Thymus (tissue), 14 donors: ENCODE measurements at places on chromosomes 7 and 10. TPM values are rescaled to one million over a fixed set of nuclear protein-coding genes. Genes with fewer than 3 reads are reported as not detected.

Gene SPDYE6
- total RNA-seq: not detected

Gene CHST3
- 5.9 TPM for total RNA-seq

Gene MACROH2A2
- total RNA-seq: 10.7 TPM

Gene CFTR
- 0.28 TPM for total RNA-seq

Gene MYO3A
- total RNA-seq: 3.0 TPM

Gene DNA2
- 21.5 TPM for total RNA-seq

Gene TRPV5
- 0.05 TPM for total RNA-seq

Gene STAG3
- 59.1 TPM for total RNA-seq

Gene MCMBP
- total RNA-seq: 53.2 TPM

Gene TAS2R3
- 0.52 TPM for total RNA-seq

Gene CTAGE15
- total RNA-seq: 0.24 TPM

Gene OR6B1
- total RNA-seq: not detected

Gene LEP
- total RNA-seq: 0.05 TPM

Gene SLC13A4
- 0.05 TPM for total RNA-seq

Gene GPR141
- total RNA-seq: 5.1 TPM

Gene NRCAM
- total RNA-seq: 4.7 TPM

Gene NKX1-2
- 0.05 TPM for total RNA-seq

Gene RAB18
- total RNA-seq: 64.8 TPM

Gene SPAM1
- not detected for total RNA-seq

- DNase-seq: no peak
- no peak overlapping the region for H3K27ac ChIP-seq
- H3K27me3 ChIP-seq: no peaks in the 10 kb centered on the region
- H3K36me3 ChIP-seq: no peaks in the 10 kb centered on the region
- no peak overlapping the region for H3K4me3 ChIP-seq
Observed at GRCh38 chr7:158395780-158396278, 191.8 kb downstream of the PTPRN2 start.

- H3K27ac ChIP-seq: no peak overlapping the region
- no peak for DNase-seq
- H3K4me3 ChIP-seq: no peak overlapping the region
- no peaks in the 10 kb centered on the region for H3K4me1 ChIP-seq
- H3K36me3 ChIP-seq: no peaks in the 10 kb centered on the region
- H3K27me3 ChIP-seq: no peaks in the 10 kb centered on the region
Observed at GRCh38 chr7:23912065-23912464, 202.0 kb downstream of the STK31 start.

- DNase-seq: no peak
- peak overlapping the region; percentile 90 for H3K27ac ChIP-seq
- H3K27me3 ChIP-seq: no peaks in the 10 kb centered on the region
Observed at GRCh38 chr10:6162589-6163356, 40.0 kb upstream of the PFKFB3 start.

- no peaks in the 10 kb centered on the region for H3K27me3 ChIP-seq
- no peak overlapping the region for H3K4me3 ChIP-seq
- H3K4me1 ChIP-seq: no peaks in the 10 kb centered on the region
- H3K36me3 ChIP-seq: peaks cover 9% of the 10 kb centered on the region
- no peak for DNase-seq
- H3K27ac ChIP-seq: no peak overlapping the region
Observed at GRCh38 chr7:3028071-3028757, 15.5 kb downstream of the CARD11 start.

DNA sequence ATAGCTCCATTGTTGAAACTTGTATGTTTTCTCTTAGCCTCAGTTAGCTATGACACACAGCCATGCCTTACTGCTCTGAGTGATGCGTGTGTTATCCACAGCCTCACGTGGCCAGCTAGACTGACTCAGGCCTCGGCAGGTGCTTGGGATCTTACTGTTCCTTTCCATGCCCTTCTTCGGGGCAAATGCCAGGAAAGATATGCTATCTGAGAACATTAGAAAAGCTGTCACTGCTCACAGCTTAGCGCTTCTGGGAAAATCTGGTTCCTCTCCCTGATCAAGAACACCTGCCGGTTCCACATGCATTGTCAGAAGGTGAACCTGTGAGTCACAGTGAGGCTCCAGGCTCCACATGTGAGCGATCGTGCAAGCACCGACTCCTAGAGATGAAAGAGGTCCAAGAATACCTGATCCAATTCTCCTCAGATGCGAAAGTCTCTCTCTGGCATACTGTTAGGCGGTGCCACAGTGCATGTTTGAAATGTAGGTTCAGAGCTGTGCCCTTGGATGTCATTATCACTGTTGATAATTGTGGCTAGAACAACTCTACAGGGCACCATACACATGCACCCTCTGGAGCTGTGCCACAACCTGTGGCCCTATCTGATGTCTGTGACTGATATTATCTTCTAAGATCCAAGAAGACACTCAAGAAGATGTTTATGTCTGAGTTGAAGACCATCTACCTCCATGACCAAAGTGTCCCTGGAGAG is 247.8 kb upstream of the IGFBP3 start:
- no peaks in the 10 kb centered on the region for H3K36me3 ChIP-seq
- H3K4me3 ChIP-seq: no peak overlapping the region
- DNase-seq: no peak
- H3K4me1 ChIP-seq: no peaks in the 10 kb centered on the region
- H3K27me3 ChIP-seq: no peaks in the 10 kb centered on the region

DNA sequence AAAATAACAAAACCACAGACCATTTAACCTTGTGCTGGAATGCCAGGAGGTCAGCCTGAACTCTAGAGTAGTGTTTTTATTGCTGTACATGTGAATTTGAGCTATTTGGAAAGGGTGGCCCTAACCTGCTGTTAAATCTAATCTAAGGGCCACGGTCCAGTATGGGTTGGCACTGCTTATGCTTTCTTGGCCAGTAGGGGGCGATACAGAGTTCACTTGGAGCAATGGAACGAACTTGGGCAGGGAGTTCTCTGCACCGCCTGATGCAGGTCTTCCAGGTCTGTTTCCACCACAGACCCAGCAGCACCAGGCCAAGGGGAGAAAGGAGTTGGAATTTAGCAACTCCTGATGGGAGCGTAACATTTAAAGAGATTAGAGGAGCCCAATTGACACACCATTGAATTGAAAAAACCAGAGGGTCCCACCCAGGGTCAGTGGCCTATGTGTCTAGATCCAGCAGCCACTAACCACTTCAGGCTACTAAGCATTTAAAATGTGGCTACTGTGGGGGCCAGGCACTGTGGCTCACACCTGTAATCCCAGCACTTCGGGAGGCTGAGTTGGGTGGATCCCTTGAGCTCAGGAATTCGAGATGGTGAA is 75.7 kb upstream of the EFCAB10 start:
- DNase-seq: peak; percentile 72

GRCh38 chr7:1995426-1995825 is 237.3 kb downstream of the MAD1L1 start:
- no peak for DNase-seq
- H3K36me3 ChIP-seq: peaks cover 5% of the 10 kb centered on the region
- H3K27me3 ChIP-seq: no peaks in the 10 kb centered on the region
- H3K27ac ChIP-seq: no peak overlapping the region
- H3K4me1 ChIP-seq: peaks cover 12% of the 10 kb centered on the region

GRCh38 chr7:6317797-6318438 is 45.5 kb upstream of the CYTH3 start:
- no peak overlapping the region for H3K4me3 ChIP-seq
- H3K27ac ChIP-seq: peak overlapping the region; percentile 47

- no peak for DNase-seq
- H3K4me3 ChIP-seq: no peak overlapping the region
- no peak overlapping the region for H3K27ac ChIP-seq
- H3K27me3 ChIP-seq: no peaks in the 10 kb centered on the region
- H3K36me3 ChIP-seq: no peaks in the 10 kb centered on the region
Observed at GRCh38 chr7:33276325-33276724, 147.0 kb downstream of the BBS9 start.

DNA sequence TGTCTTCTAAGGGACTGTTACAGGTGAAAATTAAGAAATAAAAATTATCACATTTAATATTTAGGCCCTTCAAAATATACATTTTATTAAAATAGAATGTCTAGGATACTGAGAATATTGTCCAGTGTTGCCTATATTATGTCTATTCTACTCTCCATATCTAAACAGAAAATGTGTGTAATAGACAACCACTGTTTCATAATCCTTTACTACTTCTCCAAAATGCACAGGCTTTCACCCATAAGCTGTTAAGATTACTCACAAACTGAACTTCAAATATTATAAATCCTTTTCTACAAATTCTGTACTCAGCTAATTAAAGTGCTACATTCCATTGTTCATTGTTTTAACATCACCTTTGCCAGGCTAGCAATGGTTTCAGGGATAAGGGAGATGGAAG is 56.7 kb upstream of the TFEC start:
- H3K27me3 ChIP-seq: no peaks in the 10 kb centered on the region
- no peak for DNase-seq
- H3K4me3 ChIP-seq: no peak overlapping the region
- H3K4me1 ChIP-seq: no peaks in the 10 kb centered on the region
- H3K36me3 ChIP-seq: no peaks in the 10 kb centered on the region

- DNase-seq: no peak
- H3K4me3 ChIP-seq: no peak overlapping the region
- H3K36me3 ChIP-seq: no peaks in the 10 kb centered on the region
Observed at GRCh38 chr10:113978802-113979201, 64.9 kb upstream of the ADRB1 start.

GRCh38 chr7:79090543-79090942 is 362.9 kb downstream of the MAGI2 start:
- no peak overlapping the region for H3K4me3 ChIP-seq
- H3K27me3 ChIP-seq: no peaks in the 10 kb centered on the region
- no peaks in the 10 kb centered on the region for H3K4me1 ChIP-seq
- H3K36me3 ChIP-seq: no peaks in the 10 kb centered on the region

DNA sequence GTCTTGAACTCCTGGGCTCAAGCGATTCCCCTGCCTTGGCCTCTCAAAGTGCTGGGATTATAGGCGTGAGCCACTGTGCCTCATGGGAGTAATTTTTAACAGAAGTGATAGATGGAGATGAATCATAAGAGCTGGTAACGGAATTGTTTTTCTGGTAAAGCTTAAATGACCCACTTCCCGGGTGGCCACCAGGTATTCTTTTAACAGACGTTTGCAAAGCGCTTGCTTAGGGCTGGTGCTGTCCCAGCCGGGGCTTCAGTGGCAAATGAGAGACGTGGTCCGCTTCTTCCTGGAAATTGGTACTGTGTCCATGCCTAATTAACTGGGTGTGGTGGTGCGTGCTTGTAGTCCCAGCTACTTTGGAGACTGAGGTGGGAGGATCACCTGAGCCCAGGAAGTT is 23.5 kb downstream of the CAMK1D start:
- no peak overlapping the region for H3K27ac ChIP-seq
- H3K36me3 ChIP-seq: no peaks in the 10 kb centered on the region
- no peaks in the 10 kb centered on the region for H3K27me3 ChIP-seq

- no peaks in the 10 kb centered on the region for H3K27me3 ChIP-seq
- H3K4me3 ChIP-seq: no peak overlapping the region
- H3K36me3 ChIP-seq: peaks cover 3% of the 10 kb centered on the region
- H3K27ac ChIP-seq: no peak overlapping the region
- DNase-seq: no peak
Observed at GRCh38 chr7:23418046-23418445, 52.2 kb downstream of the IGF2BP3 start.

GRCh38 chr10:43606323-43607198 is at the start of gene ZNF485:
ZNF485 (plus strand) TSS chr10:43606438; CDS start chr10:43607051, 613 bp downstream.
- peaks cover 7% of the 10 kb centered on the region for H3K4me1 ChIP-seq
- no peaks in the 10 kb centered on the region for H3K36me3 ChIP-seq
- no peaks in the 10 kb centered on the region for H3K27me3 ChIP-seq
- no peak within 1 kb of the TSS for H3K27ac ChIP-seq
- no peak for DNase-seq

- no peaks in the 10 kb centered on the region for H3K4me1 ChIP-seq
- no peak for DNase-seq
- no peak overlapping the region for H3K4me3 ChIP-seq
- H3K27ac ChIP-seq: no peak overlapping the region
- no peaks in the 10 kb centered on the region for H3K27me3 ChIP-seq
Observed at GRCh38 chr7:142568435-142569097, 180.7 kb upstream of the PRSS1 start.

- no peaks in the 10 kb centered on the region for H3K27me3 ChIP-seq
- no peak overlapping the region for H3K27ac ChIP-seq
- no peak overlapping the region for H3K4me3 ChIP-seq
- no peaks in the 10 kb centered on the region for H3K36me3 ChIP-seq
- DNase-seq: no peak
- H3K4me1 ChIP-seq: no peaks in the 10 kb centered on the region
Observed at GRCh38 chr10:68095153-68095552, 14.1 kb upstream of the MYPN start.

GRCh38 chr10:71274901-71275796 is 43.9 kb upstream of the SLC29A3 start:
- no peaks in the 10 kb centered on the region for H3K27me3 ChIP-seq
- peaks cover 20% of the 10 kb centered on the region for H3K4me1 ChIP-seq
- H3K36me3 ChIP-seq: no peaks in the 10 kb centered on the region
- no peak for DNase-seq
- no peak overlapping the region for H3K4me3 ChIP-seq

DNA sequence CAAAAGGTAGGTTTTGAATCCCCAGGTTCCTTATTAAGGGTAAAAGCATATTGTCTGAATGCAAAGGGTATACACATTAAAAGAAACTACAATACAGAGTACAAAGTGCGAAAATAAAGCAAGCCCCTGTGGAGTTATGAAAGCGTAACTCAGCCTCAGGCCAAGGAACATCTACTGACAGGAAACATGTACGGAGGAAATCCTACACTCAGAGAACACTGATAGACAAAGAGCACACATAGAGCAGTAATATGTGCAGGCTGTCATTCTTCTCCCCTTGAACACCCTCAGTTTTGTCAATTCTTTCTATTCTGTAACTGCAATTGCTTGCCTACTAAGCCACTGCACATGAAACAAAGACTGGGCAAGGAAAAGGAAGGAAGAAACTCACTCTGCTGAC is 150.2 kb downstream of the DGKB start:
- H3K4me1 ChIP-seq: no peaks in the 10 kb centered on the region
- no peaks in the 10 kb centered on the region for H3K27me3 ChIP-seq

GRCh38 chr7:124084024-124084423 is 51.2 kb upstream of the TMEM229A start:
- H3K27ac ChIP-seq: no peak overlapping the region
- H3K27me3 ChIP-seq: no peaks in the 10 kb centered on the region
- H3K36me3 ChIP-seq: no peaks in the 10 kb centered on the region

DNA sequence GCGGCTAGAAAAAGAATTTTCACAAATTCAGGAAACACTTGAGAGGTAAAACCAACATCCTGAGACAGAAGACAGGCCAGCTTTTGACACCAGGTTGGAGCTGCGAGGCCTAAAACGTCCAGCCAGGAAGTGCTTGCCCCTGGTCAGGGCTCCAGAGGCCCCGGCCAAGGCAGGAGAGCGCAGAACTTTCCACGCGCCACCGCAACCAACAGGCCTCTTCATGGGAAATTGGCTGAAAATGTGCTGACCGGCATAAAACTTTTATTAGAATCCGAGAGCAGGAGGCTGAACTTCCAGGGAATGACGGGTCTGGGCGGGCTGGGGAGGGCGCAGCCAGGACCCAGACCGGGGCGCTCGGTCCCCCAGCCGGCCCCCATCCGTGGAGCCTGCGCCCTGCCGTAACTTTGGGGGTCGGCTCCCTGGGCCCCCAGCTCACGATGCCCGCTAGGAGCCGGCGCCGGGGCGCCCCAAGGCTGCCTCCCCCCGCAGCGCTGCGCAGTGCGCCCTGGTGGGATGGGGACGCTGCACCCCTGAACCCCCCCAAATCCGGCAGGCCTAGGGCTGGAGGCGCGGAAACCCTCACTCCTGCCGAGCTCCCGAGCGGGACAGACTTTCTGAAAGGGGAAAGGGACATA is 414.0 kb upstream of the MKI67 start:
- peaks cover 30% of the 10 kb centered on the region for H3K27me3 ChIP-seq
- no peaks in the 10 kb centered on the region for H3K4me1 ChIP-seq
- H3K27ac ChIP-seq: no peak overlapping the region
- no peak for DNase-seq
- no peaks in the 10 kb centered on the region for H3K36me3 ChIP-seq
- no peak overlapping the region for H3K4me3 ChIP-seq
